ENCODE measurements at places on chromosomes 5 and 9.

DNA sequence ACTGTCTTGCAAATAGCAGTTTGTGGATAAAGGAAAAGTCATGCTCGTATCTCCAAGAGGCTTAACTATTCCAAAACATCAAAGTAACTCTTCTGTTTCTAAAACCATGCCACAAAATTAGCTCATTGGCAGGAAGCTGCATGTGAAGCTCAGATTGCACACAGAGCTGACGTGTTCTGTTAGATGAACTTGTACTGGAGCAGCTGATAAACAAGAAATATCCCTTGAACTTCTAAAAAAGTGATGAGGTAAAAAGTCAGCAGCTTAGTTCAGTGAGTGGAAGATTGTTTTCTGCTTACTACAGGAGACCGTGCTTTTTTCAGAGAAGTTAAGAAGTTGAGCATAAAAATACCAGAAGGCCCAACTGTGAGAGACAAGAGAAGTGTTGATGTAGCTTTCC, 113.2 kb downstream of the SLC12A2 start:
- no peak for DNase-seq

GRCh38 chr5:166710271-166710670, 1581.2 kb upstream of the WWC1 start:
- DNase-seq: no peak

GRCh38 chr9:6109571-6109970, 94.1 kb upstream of the RANBP6 start:
- DNase-seq: no peak

- no peak for DNase-seq
Observed at GRCh38 chr5:114360357-114360756, 1.5 kb upstream of the KCNN2 start.

- no peak for DNase-seq
Observed at GRCh38 chr9:19913151-19913550, 124.3 kb upstream of the SLC24A2 start.
